NCI-H1436 treated with DMSO at 0.1 percent for 48 hours (cell line): ENCODE measurements at places on chromosomes 11 and 22.

GRCh38 chr22:45804986-45805325 lies 133.3 kb downstream of the ATXN10 start:
- no peak for DNase-seq

DNA sequence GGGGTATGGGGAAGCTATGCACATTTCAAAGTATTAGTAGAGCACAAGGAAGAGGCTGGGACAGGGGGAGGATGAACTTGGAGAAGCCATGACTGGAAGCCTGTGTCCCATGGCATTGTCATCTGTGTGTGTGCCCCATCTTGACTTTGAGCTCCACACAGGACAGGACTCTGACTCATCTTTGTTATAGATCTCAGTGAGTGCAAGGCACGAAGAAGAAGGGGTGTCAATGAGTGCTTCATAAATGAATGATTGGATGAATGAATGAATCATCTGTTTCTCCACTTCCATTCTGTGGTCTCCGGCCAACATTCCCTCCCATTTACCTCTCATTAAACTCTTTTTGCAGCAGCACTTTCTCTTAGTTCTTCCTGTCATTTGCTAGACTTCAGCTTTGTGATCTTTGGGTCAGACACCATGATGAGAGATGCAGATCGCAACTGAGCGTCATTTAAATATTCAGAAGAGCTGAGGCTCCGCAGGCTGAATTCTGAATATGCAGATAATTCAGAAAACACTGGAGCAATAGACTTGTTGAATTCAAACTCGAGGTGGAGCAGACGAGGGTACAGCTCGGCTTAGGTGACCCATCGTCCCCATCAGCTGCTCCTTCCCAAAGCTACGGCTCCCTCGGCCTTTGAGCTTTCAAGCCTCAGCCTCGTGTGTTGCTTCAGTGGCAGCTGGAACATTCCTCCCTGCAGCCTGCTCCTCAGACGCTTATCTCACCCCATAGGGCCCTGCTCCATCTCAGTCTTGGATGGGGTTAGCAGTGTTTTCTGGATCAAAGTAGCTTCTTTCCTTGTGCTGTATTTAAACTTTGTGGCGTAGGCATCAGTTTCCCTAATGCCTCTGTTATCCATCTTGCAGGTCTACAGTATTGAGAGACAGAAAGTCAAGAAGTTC lies 30.8 kb downstream of the APOL3 start:
- no peak for DNase-seq

DNA sequence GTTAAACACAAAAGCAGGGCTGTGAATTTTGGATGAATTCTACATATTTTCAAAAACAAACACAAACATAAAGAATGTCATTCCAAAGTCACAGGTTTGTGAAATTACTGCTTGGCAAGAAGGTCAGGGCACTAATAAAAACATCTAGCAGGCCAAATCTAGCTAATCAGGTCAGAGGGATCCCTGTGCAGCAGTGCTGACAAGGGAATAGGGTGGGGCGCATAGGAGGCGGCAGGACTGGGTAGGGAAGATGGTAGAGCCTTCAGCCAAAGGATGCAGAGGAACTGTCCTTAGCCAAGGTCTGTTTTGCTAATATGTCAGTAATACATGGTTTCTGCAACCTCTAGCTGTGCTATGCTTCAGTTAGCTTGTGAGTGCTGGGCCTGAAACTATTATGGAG lies 396.6 kb downstream of the TENM4 start:
- no peak for DNase-seq

GRCh38 chr11:112425121-112425520 lies 164.5 kb upstream of the PLET1 start:
- DNase-seq: no peak

- no peak for DNase-seq
These were observed 1.2 kb upstream of the TBC1D10A start for GRCh38 chr22:30327864-30328345.

GRCh38 chr11:75763846-75764245 lies 4.7 kb upstream of the DGAT2 start:
- DNase-seq: no peak

GRCh38 chr11:125404811-125405790 lies 91.0 kb downstream of the FEZ1 start:
- DNase-seq: no peak

DNA sequence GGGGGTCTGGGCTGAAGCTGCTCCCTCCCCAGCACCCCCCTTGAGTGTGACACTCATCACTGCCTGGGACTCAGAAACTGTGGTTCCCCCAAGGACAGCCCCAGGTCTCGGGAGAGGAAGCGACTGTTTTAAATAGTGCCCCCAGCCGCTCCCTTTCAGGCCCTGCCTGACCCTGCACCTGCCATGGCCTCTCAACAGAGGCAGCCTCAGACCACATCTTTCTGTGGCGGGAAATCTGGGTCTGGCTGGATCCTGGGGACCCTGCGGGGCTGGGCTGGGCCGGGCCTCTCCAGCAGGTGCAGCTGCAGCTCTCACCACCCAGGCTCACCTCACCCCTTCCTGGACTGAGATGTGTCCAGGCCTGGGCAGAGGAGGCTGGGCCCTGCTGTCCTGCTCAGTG lies 3.7 kb upstream of the IGLL1 start:
- DNase-seq: no peak

GRCh38 chr11:74325649-74326645 lies 14.5 kb upstream of the P4HA3 start:
- no peak for DNase-seq

DNA sequence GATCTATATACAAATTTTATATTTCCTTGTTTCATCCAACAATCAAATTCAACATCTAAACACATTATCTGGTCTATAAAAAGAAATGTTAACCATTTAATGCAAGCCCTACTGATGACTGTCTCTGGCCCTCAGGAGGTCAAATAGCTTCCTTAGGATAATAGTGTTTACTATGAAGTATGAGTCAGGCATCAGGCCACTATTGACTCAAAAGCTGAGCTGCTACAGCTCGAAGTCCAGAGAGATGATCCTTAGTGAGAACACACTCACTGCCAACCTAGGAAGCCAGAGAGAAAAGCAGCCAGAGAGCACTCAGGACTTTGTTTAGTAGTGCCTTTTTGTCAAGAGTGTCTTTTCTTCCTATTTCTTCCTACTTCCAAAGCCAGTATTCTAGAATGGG lies 171.8 kb downstream of the SOX6 start:
- no peak for DNase-seq

- no peak for DNase-seq
These were observed 16.7 kb downstream of the OR4C3 start for GRCh38 chr11:48341466-48341865.

DNA sequence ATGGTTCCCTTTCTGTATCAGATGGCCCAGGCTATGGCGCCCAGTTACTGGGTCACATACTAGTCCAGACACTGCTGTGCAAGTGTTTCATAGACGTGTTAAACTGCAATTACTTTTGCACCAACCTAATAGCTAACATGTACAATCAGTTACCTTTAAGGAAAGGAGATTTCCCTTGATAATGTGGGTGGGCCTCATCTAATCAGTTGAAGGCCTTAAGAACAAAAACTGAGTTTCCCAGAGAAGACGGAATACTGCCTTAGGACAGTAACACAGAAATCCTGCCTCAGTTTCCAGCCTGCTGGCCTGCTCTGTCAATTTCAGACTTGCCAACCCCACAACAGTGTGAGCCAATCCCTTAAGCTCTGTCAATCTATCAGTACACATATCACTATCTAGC lies 229.9 kb upstream of the SYN3 start:
- no peak for DNase-seq

DNA sequence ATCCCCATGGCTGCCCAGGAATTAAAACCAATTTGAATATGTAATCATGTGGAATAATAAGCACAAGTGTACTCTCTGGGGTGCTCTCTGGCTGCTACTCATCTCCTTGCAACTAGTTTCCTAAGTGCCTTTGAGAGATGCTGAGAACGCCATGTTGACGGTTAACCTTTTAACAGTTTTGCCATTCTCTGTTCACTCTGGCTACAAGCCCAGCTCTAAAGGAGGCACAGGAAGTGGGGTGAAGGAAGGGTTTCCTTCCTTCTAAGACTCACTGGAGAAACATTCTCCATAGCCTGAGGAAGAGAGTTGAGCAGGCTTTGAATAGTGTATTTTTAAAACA lies 122.0 kb upstream of the ZC3H12C start:
- DNase-seq: peak; percentile 30

GRCh38 chr22:32967386-32968101 lies 90.6 kb downstream of the SYN3 start:
- no peak for DNase-seq

DNA sequence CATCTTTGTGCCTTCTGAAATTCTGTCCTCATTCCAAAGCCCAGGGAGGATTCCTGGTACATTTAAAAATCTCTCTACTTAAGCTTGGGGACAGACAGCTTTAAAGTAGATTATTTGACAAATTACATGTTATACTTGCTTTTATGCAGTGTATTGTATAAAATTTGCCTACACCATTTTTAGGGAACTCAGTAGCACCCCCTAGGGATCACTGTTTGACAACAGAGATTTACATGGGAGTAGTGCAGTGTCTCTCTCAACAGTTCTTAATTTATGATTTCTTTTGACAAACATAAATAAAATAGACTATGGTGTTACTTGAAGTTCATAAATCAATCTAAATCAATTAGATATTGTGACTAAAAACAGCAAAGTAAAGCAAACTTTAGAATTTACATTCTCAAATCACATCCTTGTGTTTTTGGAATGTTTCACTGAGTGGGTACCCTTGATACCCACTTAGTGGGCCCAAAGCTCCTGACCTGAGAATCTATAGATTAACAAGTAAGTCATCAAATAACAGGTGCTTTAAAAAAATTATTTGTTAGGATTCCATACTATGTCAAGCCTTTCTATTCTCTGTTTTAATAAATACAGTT lies 428.8 kb downstream of the DYNC2H1 start:
- no peak for DNase-seq

GRCh38 chr11:121889931-121890330 lies 226.1 kb downstream of the BLID start:
- DNase-seq: no peak

- no peak for DNase-seq
These were observed 911.9 kb downstream of the METTL15 start for GRCh38 chr11:29019960-29020683.

- DNase-seq: no peak
These were observed 12.2 kb upstream of the CDC42BPG start for GRCh38 chr11:64856382-64857227.

- no peak for DNase-seq
These were observed 40.7 kb downstream of the SFI1 start for GRCh38 chr22:31537019-31537535.

GRCh38 chr11:45698777-45699497 lies 33.5 kb upstream of the CHST1 start:
- DNase-seq: no peak

DNA sequence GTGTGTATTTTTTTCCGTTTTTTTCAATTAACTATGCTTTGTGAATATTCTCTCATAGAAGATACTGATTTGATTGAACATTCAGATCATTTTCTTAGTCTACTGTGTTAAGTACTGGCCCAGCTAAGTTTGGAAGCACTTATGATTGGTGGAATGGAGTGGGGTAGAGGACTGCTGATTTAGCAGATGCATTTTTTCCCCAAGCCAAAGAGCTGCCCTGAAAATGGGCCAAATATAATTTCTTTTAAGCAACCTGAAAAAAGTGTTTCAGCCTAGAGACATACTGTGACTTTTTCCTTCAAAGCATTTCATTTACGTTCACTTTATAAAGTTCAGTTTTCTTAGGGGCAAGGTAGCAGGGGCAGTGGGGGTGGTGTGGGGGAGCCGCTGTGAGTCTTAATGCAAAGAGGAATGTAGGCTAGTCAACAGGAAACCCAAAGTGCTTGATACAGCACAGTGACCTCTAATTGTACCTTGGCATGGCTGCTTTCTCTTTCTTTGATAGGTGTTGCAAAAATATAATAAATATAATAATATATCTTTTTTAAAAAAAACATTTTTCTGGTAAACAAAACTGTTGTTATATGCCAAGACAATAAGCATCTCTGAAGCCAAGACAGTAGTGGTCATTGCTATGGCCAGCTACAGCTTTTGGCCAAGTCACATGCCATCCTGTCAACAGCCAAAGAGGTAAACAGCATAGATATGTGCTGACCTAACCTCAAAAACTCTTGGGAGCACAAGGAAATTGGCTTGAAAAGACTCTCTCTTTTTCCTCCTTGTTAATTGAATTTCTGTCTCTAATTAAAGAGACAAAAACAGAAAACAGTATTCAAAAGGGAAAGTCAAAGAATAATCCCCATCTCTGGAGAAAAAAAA lies 58.8 kb downstream of the LIF start:
- no peak for DNase-seq

DNA sequence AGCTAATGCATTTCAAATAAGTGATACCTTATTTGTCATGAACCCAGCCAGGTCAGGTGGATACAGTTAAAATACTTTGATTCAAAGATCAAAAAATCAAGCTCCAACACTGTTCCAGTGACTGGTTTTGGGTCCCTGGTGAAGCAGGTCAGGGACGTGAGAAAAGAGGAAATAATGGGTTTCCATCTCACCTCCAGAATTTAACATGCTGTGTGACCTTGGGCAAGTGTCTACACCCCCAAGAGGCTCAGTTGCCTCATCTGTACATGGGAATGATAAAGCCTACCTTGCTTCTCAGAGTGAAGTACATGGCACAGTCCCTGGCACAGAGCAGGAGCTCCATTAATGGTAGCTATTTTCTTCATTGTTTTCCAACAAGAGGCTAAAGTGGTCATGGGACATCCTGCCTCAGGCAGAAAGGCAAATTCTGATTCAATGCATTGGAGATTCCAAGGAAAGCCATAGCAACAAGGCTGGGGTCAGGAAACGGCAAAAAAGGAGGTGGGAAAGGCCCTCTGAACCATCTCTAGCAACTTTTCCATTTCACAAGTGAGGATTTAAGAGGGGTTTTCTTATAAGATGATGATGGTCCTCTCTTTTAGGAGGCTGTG lies 108.5 kb downstream of the CSNK2A3 start:
- DNase-seq: no peak

GRCh38 chr11:72954860-72955259 lies 140.6 kb downstream of the ATG16L2 start:
- DNase-seq: no peak
